ENCODE measurements at places on chromosomes 5 and 9.

- DNase-seq = no peak
These were observed 439.5 kb upstream of the CD180 start for GRCh38 chr5:67636091-67636490.

- no peak for DNase-seq
These were observed 45.1 kb downstream of the SLCO6A1 start for GRCh38 chr5:102453716-102454115.

- DNase-seq = no peak
These were observed 64.3 kb downstream of the HABP4 start for GRCh38 chr9:96514108-96514799.

GRCh38 chr5:11596657-11597071 lies 307.6 kb downstream of the CTNND2 start:
- DNase-seq = no peak

GRCh38 chr5:85479849-85480248 lies 1095.2 kb upstream of the EDIL3 start:
- no peak for DNase-seq

DNA sequence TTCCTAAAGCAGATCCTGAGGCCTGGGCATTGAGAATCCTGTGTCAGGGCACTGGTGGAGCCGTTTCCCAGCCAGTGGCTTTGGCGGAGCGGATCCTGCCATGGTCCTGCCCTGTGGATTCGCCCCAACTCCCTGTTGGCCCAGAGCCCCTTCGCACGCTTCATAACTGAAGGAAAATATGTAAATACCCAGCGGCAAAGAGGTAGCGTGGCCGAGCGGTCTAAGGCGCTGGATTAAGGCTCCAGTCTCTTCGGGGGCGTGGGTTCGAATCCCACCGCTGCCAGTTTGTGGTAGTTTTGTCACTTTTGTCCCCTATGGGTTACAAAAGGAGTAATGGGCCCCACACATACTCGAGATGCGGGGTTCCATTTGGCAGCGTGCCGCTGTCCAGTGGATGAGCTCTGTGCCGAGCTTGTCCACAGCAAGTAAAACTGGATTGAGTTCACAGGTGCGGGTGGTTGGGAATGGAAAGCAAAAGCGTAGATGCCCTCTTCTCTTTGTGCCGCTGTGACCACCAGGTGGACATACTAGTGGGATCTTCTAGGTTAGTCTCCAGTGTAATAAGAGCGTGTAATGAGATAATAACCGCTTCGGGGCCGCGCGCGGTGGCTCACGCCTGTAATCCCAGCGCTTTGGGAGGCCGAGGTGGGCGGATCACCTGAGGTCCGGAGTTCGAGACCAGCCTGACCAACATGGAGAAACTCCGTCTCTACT lies 17.3 kb downstream of the TRIM7 start:
- DNase-seq = peak; percentile 22

DNA sequence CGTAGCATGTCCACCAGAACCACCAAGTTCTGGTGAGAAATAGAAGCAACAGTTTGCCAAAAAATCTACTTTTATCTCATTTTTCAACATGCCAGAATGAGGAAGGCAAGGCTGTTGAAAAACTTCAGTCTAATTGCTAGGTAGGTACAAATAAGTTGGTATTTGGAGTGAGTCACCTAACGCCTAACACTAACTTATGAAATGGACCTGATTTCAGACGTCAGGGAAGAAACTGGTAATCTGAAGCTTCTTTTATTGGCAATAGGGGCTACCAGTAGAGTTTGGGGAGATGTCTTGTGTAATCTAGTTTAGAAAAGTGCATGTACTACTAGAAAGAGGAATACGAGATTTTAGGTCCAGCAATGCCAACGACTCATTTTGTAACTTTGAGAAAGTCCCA lies 4.4 kb upstream of the PDE6A start:
- no peak for DNase-seq

GRCh38 chr5:178392386-178392785 lies 159.8 kb upstream of the PHYKPL start:
- no peak for DNase-seq

DNA sequence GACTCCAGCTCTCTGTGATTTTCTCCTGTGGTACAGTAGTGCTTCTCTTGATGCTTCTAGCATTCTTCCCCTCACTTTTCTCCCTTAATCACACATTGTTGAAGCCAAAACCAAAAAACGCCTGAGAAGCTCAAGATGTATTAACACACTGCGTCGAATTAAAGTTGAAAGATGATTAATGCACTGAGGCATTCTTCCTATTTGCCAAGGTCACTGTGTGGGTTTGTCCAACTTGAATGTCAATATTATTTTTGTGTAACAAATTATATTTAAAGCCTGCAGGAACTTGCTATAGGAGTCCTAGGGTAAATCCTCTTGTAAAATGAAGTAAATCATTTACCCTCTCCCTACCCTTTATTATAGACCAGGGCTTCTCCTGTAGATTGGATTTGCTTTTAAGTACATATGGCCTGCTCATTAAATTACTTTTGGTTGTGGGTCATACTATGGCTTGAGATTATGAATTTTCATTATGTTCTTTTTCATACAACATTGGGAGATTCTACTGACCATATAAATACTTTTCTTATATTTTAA lies 68.1 kb downstream of the GDA start:
- DNase-seq = no peak

DNA sequence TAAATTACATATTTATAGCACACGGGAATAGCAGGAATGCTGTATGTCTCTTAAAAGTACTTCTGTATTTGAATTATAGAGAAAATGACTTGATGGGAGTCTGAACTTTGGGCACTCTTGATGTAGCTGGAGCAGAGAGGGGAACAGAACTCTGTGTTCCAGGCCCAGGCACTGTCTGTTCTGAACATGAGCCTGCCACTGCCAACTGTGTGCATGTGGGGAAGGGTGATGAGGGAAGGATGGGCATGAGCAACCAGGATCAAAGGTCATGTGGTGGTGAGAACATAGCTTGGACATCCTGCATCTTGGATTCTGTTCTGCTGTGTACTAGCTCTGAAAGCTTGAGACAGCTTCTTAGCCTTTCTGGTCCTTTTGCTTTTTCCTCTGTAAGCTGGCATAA lies 16.4 kb upstream of the ZBED3 start:
- no peak for DNase-seq

DNA sequence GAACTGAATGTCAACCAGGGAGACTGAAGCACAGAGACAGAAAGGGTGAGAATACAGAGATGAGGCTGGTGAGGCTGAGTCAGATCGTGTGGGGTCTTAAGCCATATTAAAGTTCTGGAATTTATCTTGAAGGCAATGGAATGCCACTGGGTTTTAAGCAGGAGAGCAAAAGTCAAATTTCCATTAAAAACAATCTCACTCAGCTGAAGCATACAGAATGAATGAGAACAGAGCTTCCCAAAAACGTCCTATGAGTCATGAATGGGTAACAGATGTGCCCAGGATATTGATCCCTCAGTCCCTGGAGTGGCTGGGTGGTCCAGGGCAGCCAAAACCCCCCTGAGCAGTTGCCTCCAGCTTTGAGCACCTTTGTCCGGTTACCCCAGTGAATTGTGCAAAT lies 44.9 kb downstream of the PFDN1 start:
- no peak for DNase-seq

- DNase-seq = no peak
These were observed 268.6 kb downstream of the PSAT1 start for GRCh38 chr9:78565481-78565880.

DNA sequence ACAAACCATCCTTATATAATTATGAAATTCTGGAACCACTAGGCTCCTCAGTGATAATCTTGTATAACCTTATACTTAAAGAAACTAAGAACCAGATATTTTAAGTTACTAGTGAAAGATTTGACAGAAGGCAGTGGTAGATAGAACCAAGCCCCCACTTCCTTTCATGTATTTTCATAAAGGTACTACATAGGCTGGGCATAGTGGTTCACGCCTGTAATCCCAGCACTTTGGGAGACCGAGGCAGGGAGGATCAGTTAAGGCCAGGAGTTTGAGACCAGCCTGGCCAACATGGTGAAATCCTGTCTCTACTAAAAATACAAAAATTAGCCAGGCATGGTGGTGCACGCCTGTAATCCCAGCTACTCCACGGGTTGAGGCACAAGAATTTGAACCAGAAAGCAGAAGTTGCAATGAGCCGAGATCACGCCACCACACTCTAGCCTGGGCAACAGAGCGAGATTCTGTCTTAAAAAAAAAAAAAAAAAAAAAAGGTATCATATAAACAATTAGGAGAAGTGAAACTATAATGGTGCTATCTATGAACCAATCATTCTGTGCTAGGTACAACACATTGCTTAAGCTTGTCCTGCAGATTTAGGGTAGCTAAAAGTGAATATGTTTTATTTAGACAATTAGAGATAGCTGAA lies 27.9 kb upstream of the DTWD2 start:
- DNase-seq = no peak

DNA sequence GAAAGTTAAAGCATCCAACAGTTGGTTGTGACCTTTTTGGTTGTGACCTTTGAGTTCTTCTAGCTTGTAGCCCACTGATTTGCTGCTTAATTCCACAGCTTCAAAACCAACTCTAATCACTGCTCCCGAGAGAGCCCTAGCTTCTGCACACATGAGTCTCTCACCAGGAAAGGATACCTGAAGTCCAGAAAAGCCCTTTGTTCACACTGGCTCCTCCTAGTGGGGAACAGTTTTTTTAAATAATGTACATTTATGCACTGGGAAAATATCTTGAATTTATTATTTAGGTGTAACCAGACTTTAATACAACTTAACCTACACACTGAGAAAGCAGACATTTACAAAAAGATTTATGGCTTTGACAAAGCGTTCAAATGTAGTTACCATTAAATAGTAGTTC lies 120.2 kb upstream of the CCDC152 start:
- DNase-seq = no peak

DNA sequence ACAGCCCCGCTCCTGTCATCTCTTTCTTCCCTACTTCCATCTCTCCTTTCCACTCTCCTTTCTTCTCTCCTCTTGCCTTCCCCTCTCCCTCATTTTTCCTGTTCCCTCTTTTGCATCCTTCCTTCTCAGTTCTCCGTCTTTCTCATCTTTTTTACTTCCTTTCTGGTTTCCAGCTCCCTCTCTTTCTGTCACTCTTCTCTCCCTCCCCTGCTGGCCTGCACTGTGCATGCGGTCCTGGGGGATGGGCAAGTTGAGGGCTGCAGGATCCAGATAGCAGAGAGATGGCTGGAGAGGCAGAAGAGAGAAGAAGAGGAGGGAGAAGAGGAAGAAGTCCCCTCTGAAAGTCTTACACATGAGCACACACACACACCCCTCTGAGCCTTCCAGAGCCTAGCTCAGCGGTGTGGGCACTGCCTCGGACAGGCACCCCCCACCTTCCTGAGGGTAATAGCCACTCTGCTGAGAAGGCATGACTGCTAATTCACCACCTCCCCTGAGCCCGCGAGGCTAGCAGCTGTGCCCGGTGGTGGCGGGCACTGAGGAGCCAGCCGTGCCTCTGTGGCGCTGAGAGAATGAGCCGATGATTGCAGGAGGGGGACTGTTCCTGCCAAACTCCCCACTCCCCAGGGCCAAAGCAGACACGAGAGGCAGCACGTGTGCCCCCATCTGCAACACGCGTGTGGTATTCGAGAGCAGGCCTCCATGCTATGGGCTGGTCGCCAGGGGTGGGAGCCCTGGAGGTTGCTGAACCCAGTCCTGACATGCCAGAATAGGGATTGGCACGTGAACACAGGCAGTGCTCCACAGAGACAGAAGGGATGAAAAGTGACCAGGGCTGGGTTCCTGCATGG lies 3.7 kb upstream of the CAMK2A start:
- DNase-seq = no peak

DNA sequence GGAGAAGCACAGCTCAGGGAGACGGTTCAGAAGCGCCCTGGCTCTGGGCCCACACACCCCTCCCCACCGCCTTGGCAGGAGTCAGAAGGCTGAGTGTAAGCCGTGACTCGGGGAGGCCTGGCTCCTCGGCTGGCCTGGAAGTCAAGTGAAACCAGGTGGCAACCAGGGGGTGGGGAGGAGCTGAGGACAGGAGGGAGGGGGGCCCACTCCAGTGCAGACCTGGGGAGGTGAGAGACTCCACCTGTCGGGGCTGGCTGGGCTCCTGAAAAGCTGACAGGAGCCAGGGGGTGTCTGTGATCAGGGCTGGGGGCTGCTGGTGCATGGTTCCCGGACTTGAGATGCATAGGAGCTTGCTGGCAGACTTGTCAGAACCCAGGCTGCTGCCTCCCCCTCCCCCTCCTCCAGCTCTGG lies 150.2 kb upstream of the PHYKPL start:
- DNase-seq = no peak

- DNase-seq = no peak
These were observed 52.6 kb downstream of the GNA14 start for GRCh38 chr9:77595426-77596095.

GRCh38 chr5:14920121-14920520 lies 48.5 kb upstream of the ANKH start:
- no peak for DNase-seq

GRCh38 chr9:129596541-129597331 lies 24.2 kb downstream of the C9orf50 start:
- no peak for DNase-seq

DNA sequence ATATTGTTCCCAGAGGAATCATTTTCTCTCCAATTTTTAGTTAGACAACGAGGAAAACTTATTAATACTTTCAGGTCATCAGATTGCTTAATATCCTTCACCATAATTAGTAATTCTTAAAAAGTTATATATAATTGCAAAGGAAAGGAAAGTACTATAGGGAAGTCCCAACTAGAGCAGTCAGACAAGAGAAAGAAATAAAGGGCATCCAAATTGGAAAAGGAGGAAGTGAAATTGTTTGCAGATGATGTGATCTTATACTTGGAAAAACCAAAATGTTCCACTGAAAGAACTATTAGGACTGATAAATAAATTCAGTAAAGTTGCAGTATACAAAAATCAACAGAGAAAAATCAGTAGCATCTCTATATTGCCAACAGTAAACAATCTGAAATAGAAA lies 223.5 kb upstream of the MEF2C start:
- no peak for DNase-seq

DNA sequence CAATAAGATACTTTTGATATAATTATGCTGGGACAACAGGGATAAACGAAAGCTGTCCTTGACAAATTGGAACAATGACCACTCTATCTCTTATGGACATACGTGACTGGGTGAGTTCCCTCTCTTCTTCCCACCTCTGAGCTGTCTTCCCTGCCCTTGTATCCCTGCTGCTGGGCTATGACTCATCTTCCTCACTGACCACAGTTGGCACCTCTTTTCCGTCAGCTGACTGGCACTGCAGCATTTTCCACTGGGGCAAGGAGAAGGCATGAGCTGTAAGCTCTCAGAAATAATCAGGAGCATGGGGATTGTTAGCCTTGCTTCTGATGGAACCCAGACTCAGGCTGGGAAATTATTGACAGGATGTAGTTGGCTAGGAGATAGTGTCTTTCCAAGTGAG lies 48.7 kb downstream of the PCSK1 start:
- DNase-seq = no peak

DNA sequence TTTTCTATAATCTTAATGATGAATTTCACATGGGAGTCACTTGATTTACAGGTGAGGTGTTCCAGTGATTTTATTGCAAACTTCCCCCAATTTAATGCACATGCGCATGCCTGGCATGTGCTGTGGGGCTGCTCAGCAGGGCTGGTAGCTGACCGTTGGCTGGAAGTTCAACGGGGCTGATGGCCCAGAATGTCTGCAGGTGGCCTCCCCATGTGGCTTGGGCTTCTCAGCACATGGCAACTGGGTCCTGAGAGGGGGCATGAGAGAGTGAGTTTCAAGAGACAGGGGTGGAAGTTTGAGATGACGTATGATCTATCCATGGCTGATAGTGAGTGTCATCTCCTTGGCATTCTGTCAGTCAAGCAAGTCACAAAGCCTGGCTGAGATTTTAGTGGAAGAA lies 259.8 kb downstream of the ZSWIM6 start:
- DNase-seq = no peak
